ENCODE measurements at places on chromosomes 6 and 20.
A peak's percentile ranks its signal among the peaks of the same experiment; 100 is the strongest.

DNA sequence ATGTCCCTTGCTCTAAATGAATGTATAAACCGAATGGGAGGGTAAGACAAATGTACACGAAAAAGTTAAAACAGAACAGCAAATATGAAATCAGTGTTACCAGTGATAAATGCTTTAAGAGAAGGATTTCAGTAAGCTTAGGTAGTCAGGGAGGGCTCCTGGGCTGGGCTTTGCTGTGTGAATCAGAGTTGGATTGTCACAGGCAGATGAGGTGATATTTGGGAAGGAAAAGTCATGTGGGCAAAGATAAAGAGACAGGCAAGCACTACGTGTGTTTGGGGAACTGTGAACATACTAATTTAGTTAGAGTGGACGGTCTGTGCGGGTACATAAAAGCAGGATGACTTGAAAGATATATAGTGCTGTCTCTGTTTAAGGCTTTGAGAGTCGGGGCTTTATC is 114.8 kb downstream of the CRYBG1 start:
- no peak for DNase-seq

DNA sequence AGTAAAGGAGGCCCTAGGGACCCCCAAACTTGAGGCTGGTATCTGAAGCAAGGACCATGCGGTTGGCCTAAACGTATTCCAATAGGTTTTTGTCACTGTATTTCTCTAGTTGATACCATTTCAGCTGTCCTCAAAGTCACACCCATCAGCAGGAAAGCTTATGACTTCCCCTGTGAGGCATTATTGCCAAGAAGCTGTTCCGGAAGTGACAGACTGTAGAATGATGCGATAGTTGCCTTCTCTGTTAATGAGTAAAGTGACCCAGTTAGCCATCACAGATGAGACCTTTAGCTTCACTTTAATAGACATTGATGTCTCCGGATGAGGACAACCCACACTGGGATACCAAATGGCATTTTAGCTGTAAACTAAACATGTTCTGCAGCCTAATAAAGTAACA is 147.9 kb downstream of the RNGTT start:
- no peak for DNase-seq

DNA sequence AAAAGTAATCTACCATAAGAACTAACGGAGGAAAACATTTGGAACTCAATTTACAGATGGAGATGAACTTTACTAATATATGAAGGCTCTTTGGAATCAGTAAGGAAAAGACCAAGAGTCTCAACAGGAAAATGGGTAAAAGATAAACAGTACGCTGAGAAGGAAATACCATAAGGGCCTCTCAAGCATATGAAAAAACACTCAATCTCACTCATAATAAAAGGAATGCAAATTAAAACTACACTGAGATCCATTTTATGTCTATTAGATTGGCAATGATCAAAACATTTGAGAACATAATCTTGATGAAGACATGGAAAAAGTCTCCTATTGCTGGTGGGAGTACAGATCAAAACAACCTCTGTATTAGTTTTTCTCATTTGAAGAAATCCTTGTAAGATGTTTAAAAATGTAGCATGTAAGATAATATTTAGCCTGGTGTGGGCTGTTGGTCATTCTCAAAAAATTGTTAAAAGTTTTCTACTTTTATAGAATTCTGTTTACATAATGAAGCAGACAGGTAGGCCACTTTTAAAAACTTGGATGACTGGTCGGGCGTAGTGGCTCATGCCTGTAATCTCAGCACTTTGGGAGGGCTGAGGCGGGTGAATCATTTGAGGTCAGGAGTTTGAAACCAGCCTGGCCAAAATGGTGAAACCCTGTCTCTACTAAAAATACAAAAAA is 14.5 kb downstream of the REV3L start:
- no peak for DNase-seq

GRCh38 chr6:149037051-149037671 is 280.4 kb upstream of the TAB2 start:
- DNase-seq: peak; percentile 36

DNA sequence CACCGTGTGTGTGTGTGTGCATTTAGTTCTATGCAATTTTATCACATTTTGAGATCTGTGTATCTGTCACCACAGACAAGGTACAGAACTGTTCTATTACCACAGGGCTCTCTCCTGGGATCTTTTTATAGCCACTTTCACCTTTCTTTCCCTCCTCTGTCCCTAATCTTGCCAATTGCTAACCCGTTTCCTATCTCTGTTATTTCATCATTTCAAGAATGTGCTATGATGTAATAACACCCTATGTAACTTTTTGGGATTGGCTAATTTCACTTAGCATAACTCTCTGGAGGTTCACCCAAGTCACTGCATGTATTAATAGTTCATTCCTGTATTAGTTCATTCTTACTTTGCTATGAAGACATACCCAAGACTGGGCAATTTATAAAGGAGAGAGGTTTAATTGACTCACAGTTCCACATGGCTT is 657.7 kb downstream of the QKI start:
- no peak for DNase-seq

GRCh38 chr20:45138561-45139300 is 14.5 kb upstream of the WFDC12 start:
- no peak for DNase-seq

DNA sequence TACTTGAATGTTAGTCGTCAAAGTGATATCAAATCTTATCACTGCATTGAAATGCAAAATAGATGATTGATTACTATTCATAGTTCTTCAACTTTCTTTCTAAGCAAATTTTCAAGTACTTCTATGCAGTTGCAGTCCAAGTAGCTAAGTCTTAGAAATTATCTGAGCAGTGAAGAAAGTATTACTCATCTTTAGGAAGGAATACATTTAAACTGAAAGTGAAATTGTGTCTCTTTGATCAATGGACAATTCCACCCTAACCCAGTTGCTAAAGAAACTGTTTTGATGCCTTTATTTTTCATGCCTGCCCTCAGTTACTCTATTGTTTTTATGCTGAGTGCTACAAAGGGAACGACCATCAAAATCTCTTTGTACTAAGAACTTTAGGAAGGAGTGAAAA is 337.4 kb downstream of the GRIK2 start:
- DNase-seq: no peak

- DNase-seq: no peak
Measured at GRCh38 chr6:6892744-6893583, 214.8 kb upstream of the RREB1 start.

DNA sequence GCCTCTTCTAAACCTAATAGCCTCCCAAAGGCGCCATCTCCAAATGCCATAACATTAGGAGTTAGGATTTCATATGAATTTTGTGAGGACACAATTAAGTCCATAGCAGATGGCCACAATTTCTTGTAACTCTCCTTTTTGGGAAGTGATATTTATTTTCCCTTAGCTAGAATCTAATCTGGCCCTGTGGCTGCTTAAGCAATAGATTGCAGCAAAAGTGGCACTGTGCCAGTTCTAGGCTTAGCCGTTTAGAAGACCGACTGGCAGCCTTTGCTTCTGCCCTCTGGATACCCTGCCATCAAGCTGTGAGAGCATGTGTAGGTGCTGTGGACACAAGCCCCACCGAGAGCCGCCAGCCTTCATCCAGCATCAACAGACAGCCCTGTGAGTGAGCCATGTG is 15.9 kb upstream of the ADGB start:
- peak; percentile 6 for DNase-seq

GRCh38 chr6:47478233-47479139 is 897 bp downstream of the CD2AP start:
- no peak for DNase-seq

GRCh38 chr20:54262671-54263070 is 54.8 kb downstream of the PFDN4 start:
- DNase-seq: no peak

DNA sequence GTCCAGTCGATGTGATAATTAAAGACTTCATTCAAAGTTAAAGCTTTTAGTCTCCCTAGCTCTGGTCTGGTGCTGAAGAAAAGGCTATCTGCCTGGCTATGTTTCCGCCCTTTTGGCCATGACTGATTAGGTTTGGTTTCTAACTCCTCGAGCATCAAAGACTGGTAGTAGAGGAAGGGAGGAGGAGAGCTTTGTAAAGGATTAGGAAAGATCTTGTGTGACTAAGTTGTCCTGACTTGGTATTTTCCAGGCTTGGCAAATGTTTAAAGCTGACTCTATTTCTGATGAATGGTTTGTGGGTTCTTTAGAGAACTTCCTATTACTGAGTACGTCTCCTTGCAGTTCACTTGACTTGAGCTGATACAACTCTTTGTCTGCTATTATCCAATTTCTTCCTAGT is 312.9 kb downstream of the GJA1 start:
- DNase-seq: no peak

DNA sequence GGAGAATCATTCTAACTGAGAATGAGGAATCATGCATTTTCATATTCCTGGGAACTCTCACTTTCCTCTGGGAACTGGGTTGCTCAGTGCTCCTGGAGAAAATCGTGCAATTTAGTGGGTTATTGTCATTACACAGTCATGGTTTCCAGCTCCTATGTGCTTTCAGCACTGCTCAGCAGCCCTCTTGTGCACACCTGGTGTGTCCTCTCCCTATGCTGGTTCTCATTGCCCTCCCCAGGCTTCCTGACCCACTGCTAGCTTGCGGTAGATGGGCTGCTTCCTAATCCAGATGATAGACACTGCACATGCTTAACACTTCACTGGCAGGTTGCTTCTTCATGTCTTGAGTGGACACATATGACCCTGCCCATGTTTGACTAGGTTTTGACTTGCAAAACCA is 39.7 kb downstream of the TMEM200A start:
- DNase-seq: no peak

DNA sequence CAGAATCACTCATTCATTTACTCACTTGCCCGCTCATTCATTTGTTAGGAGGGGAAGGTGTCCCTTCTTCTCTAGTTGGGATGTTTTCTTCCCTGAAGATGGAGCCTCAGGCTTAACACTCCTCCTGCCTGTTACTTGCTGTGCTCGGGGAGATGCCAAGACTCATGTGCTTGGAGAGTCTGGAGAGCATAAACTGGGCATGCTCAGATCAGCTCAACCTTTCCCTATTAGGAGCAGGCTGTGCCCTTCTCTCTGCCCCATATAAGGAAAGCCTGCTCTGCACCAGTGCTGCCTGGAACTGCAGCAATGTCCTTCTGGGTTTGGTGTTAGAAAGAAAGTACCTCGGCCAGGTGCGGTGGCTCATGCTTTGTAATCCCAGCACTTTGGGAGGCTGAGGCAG is 18.0 kb upstream of the UBE2V1 start:
- no peak for DNase-seq

DNA sequence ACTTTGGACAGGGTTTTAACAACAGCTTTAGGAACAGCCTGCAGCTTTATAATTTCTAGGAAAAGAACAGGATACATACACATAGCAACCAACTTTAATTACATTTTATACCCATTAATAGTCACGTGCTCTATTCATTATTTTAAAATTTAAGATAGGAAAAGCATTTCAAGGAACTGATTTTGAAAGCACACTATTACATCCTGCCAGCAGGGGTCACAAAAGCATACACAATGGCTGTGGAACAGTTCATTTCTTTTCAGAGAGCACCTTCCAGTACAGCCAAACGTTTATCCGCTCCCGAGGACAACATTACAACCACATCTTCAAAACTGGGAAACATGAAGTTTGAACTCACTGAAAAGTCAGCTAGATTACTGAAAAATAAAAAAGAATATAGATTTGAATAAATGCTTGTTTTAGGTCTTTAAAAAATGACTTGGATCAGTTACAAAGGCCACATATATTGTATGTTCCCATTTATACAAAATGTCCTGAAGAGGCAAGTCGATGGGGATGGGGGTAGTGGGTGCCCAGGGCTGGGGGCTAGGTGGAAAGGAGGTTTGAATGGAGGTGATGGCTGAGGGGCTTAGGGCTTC is 104.6 kb upstream of the EXOC2 start:
- DNase-seq: peak; percentile 33

DNA sequence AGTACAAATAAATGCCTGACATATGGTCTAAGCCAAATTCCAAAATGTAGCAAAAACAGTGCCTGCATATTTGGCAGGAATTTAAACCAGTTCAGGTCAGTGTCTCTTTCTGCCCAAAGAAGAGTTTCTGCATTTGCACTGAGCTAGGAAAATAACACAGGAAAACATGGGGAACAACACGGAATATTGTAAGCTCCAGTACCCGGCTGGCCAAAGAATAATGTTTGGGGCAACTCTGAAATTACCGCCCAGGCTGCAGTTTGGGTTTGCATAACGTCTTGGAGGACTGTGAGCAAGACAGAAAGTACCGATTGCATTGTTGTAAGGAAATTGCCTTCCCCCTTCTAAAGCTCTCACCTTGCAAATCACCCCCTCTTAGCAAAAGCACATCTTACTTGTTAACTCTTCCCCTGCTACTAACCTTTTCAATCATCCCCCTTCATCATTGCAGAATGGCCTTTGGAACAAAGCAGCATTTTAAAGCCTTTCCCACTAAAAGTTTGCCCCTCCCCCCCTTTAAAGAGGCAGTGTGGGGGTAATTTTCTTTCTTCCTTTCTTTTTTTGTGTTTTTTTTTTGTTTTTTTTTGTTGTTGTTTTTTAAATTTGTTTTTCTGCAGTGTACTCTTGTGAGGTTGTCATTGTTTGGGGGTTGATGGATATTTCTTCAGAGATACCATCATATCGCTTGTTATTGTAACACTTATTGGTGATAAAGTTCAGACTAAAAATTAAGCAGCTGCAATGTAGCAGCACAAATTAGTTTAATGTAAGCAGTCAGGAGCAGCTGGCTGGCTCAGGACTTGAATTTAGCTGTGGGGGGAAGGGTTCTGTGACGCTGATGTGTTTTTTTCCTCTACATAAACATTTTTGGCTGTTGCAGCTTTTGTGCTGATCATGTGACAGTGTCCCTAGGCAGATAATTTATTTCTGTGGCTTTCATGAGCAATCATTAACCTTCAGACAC is 100.0 kb upstream of the CITED2 start:
- DNase-seq: peak; percentile 7

GRCh38 chr6:3230256-3230882 is 2.9 kb upstream of the TUBB2B start:
- DNase-seq: no peak

GRCh38 chr20:32484225-32484957 is 100.7 kb downstream of the NOL4L start:
- DNase-seq: peak; percentile 10

DNA sequence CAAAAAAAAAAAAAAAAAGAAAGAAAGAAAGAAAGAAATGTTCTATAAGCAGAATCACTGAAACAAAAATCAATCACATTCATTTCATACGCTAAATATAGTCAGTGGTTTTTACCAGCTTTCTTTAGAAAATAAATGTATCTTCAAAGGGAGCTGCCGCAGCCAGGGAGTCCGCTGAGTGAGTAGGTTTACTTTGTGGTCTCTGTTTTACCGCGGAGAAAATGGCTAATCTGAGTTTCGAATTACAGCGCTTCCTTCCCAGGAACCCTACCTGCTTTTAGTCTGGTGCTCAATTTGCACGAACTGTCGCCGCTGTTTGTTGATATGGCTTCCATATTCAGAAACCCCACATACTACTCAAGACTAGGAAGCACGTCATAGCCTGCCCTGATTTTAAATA is 102.4 kb downstream of the TFAP2A start:
- DNase-seq: no peak

GRCh38 chr6:42294759-42295158 is 77.1 kb upstream of the MRPS10 start:
- DNase-seq: no peak

- DNase-seq: no peak
Measured at GRCh38 chr20:4167261-4168021, 152.1 kb upstream of the RNF24 start.
